ENCODE measurements at places on chromosomes 2 and 18.

DNA sequence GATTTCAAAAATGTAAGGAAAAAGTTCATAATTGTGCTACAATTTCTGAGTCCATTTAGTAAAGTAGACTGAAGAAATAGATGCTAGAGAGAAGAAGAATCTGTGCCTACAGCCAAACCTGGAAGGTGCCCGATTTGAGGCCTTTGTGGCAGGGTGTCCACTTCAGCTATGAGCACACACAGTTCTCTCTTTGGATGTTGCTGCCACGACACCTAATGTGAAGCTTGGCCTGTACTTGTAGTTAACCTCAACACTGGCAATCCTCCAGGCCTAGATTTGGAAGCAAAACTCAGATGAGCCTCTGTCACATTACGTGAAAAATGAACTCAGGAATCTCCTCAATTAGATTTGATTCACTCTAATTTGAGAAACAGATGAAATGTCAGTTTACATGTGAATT, 90.1 kb upstream of the LRP1B start:
- no peak for DNase-seq

GRCh38 chr2:238561230-238561629, 134.5 kb downstream of the ASB1 start:
- no peak for DNase-seq

DNA sequence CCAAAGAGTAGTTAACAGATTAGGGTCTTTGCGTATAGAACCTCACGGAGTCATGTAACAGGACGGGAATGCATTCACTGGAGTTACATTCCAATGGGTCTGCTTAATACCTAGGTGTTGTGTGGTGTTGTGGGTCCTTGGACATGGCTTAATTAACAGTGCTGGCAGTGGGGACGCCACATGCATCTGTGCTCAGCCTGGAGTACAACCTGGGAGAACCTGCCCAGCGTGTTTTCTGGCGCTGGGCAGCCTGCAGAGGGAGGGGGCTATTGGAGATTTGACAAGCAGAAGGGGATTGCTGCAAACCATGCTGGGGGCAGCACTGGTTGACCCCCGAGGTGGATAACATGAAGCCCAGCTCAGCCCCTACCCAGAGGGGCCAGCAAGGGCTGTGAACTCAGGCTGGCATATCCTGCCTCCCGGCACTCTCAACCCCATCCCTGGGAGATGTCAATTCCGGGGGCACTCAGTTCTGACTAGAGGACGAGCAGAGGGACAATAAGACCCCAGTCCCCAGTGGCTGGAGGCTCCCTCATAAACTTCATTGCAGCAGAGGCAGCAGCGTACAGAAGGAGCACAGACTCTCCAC, 29.3 kb upstream of the COPS8 start:
- no peak for DNase-seq

DNA sequence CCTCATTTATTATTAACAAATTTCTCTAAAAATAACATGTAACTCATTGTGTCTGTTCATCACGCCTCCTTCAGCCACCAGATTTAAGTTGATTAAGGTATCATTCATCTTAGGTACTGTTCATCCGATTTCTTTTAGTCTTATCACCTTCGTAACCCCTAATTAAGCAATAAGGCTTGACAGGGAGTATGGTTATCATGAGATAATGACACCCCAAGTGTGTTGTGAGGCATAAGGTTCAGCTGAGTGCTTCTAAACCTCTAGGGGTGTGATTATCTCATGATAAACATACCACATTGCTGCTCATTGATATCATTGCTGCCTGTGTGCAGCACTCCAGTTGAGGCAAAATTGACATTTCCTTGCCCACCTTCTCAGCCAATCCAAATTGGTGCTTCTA, 158.9 kb upstream of the BOD1L2 start:
- no peak for DNase-seq

DNA sequence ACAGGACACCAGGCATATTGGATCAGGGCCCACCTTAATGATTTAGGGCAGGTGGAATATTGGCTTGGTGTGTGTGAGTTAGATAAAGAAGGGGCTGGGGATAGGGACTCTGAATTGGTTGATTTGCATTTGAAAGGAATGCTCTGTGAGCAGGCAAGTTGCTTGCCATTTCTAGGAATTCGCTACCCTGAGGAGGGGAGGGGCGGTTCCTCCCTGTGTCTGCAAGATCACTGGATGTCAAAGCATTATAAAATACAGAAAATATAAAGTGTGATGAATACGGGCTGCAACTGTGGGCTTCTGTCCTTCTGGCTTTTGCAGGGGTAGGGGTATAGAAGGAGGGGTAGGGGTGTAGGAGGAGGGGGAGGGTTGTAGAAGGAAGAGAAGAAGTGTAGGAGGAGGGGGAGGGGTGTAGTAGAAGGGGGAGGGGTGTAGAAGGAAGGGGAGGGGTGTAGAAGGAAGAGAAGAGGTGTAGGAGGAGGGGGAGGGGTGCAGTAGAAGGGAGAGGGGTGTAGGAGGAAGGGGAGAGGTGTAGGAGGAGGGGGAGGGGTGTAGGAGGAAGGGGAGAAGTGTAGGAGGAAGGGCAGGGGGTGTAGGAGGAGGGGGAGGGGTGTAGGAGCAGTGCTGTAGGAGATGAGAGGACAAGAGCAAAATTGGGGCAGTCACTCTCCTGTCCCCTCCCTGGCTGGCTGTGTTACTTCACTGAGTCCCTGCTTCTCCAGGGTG, 238.0 kb upstream of the COPS8 start:
- no peak for DNase-seq

- DNase-seq = no peak
These were observed 25.5 kb upstream of the SLC8A1 start for GRCh38 chr2:40477361-40477760.

GRCh38 chr2:86204458-86204857, 5.2 kb downstream of the MRPL35 start:
- DNase-seq = no peak

- DNase-seq = no peak
These were observed 91.8 kb downstream of the CABLES1 start for GRCh38 chr18:23226930-23227725.

DNA sequence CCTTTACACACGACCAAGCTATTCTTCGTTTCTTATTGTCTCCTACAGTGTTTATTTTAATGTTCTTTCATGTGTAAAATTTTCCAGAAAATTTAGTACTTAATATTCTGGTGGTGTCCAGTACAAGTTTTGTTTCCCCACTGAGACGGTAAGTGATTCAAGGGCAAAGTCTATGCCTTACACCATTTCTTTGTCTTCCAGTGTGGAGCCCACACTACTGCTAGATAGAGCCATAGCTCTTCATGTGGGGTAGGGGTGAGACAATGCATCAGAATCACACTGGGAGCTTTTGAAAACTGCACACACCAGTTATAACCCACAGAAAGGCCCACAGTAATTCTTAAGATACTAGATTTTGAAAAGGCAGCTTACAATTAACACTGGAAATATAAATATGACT, 125.6 kb downstream of the TDRD15 start:
- no peak for DNase-seq

DNA sequence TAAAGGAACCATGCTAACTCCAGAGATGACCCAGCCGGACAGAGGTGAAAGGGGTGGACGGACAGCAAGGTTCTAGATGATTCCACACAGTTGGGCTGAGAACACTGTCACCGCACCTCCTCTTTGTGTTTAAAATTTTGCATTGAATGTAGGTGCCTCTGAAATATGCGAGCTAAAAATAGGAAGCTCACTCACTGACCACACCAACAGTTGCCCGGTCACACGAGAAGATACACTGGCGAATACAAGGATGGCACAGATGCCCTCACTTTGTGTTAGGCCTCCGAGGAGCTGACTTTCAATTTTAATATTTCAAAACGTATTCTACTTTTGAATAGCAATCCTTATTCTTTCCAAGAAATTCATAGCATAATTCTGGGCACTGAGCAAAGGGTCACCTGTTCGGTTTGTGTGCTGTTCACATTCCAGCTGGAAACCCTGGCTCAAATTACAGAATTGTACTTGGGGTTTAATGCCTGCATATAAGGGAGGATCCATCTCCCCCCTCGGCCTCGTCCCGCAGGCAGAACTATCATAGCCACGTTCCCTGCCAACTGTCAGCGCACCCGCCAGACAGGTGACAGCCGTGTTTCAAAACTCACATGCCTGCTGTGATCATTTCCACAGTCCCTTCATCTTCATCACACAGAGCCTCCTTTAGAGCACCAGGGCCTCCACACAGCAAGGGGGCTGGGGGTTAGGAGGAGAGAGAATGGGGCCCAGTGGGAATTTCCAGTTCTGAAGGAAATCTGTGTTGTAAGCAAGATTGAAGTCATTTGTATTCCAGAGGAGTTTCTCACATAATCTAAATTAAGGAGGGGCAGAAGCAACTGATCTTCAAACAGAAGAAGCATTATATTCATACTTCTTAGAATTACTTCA, 48.2 kb downstream of the ADI1 start:
- no peak for DNase-seq

DNA sequence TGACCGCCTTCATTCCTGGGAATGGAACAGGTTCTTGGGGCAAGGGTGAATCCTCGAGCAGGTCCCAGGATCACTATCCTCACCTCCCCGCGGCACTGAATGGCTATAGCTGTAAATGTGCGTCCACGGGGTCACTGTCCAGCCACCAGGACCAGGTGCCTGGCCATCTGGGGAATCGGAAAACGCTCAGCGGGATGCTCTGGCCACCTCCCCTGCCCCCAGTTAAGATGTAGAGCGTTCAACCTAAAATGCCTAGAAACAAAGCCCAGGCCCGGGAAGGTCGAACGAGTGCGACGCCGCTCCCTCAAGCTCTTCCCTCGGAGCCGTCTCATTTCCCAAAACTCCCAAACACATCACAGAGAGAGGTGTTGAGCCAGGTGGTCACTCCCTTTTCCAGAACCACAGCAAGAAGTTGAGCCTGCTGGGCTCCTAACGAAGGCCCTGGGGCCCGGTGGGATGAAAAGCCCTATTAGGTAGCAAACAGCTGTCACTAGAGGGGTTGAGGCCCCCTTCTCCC, 795 bp upstream of the CAPN10 start:
- no peak for DNase-seq

DNA sequence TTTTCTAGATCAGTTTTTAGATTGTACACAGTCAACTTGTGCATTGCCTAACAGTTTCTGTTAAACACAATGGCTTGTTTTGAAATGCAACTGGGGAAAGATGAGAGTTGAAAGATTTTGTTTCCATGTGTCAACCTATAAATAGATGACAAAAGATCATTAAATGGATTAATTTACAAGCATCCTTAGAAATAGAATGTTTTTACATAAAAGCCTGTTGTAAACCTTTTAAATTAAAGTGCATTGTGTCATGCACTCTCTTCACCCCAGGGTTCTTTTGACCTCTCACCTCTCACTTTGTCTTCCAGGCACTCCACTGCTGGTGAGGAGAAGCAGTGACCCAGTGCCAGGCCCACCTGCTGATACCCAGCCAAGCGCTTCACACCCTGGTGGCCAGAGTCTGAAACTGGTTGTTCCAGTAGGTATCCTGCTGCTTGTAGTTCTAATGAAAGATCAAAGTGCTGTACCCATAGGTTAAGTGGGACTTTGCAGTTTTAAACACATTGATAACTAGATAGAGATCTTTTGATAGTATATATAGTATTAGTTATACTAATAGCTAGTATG, 502.1 kb downstream of the PARD3B start:
- DNase-seq = no peak

DNA sequence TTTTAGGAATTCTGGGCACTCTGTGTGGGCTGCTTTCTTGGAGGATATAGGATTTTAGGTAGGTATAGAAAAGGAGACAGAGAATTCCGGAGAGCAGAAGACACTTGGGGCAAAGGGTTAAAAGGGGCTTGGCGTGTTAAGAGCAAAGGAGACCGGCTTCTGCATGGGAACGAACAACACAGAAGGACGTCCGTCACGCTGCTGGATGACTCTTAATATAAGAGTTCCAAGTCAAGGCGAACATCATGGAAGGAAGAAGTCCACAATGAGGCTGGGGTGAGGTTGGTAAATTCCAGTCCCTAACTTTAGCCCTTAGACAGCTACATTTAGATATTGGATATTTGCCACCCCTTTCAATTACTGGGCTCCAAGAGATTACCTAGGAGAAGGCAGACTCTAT, 15.9 kb upstream of the SLC20A1 start:
- DNase-seq = no peak

DNA sequence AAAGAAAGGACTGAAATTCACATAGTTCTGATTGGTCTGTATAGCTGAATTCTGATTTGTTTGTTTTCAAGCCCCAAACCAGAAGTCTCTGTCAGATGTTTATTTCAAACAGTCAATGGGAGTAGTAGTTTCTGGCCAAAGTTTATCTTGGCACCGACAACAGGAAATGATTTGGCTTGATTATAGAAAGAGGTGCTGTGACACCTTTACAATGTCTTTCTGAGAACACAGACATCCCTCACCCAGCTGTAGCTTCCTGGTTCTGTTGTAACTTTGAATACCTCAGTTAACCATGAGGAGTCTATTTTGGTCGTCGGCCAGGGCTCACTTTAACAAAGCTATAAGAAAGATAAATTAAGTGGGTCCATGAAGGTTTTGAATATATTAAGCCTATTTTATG, 545.0 kb upstream of the ZNF804A start:
- DNase-seq = no peak

GRCh38 chr18:59861009-59861408, 38.8 kb upstream of the PMAIP1 start:
- DNase-seq = no peak

DNA sequence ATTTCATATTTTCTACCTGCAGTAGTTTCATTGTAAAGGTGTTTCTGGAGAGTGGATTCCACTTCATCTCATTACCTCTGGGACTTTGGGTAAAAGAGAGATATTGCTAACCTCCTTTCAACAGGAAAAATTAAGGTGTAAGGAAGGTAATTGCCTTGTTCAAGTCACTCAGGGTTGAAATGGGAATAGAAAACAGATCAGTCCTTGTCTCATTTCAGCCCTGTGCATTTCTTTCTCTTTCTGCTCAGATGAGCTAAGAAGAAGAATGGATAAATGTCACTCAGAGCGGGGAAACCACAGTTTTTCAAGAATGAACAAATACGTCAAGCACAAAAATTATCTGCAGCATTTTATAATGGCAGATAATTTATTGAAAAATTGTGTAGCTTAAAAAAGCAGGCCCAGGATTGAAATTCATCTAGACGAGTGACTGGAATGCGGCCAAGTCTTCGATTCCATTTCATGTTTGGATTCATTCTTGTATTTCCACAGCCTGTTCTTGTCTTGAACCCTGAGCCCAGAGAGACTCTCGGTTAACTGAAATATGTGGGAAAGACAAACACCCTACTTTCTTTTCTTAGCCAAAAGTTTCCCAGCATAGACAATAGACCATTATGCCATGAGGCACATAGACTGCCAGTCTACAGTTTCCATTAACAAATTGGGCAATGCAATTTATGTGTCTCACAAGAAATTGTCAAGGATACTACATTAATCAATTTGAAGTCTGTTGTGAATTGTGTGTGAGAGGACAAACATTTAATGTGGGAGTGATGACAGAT, 107.9 kb downstream of the POLE4 start:
- no peak for DNase-seq

GRCh38 chr2:240520974-240521350, 36.8 kb downstream of the ANKMY1 start:
- no peak for DNase-seq

Data from stimulated activated CD8-positive, alpha-beta memory T cell treated with anti-CD3 and anti-CD28 coated beads, Interleukin-7, amount 100 ng/mL, for 1 hour (primary cell).